ENCODE measurements at places on chromosomes 6 and 20. TPM values are rescaled to one million over a fixed set of nuclear protein-coding genes. Genes with fewer than 3 reads are reported as not detected.

GRCh38 chr6:7879980-7880717 lies 30.4 kb downstream of the TXNDC5 start:
- H3K36me3 ChIP-seq = peaks cover 53% of the 10 kb centered on the region
- no peak overlapping the region for H3K4me3 ChIP-seq
- no peak for DNase-seq
- no peak overlapping the region for H3K27ac ChIP-seq
- H3K27me3 ChIP-seq = no peaks in the 10 kb centered on the region

The ERMARD gene
- 45.4 TPM for total RNA-seq

The SS18L1 gene
- total RNA-seq = 9.0 TPM

DNA sequence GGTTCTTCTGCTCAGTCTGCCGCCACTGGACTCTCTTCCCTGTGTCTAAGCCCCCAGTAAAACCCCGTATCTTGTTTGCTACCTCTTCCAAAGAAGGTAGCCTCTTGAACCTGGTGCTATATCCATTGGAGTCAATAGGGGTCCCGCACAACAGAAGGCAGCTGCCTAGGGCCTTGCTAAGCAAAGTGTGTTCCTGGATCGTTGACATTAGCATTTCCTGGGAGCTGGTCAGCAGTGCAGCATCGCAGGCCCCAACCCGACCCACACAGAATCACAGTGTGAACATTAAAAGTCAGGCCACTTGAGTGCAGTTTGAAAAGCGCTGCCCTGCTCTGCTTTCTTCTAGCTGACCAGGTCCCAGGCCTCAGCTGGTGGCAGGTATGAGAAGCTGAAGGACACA lies 2.9 kb downstream of the ADA start:
- no peak overlapping the region for H3K27ac ChIP-seq
- H3K4me1 ChIP-seq = peaks cover 81% of the 10 kb centered on the region
- DNase-seq = no peak
- no peaks in the 10 kb centered on the region for H3K27me3 ChIP-seq

DNA sequence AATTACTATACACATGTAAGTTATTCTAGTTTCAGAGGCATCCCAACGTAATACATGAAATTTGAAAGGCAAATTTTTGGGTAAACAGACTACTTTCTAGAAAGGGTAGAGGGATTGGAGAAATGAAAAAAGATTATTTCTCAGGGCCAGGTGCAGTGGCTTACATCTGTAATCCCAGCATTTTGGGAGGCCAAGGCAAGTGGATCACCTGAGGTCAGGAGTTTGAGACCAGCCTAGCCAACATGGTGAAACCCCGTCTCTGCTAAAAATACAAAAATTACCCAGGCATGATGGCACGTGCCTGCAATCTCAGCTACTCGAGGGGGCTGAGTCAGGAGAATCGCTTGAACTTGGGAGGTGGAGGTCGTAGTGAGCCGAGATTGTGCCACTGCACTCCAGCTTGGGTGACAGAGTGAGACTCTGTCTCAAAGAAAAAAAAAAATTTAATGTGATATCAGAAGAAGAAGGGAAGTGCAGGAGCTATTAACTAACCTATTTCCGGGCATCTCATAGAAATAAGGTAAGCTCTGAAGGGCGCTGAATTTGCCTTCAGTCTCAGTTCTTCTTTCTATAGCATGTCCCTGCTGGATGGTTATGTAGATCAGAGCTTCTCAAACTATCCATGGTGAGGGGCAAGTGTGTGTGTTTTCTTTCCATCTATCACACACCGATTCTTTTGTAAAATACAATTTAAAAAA lies 100.3 kb upstream of the MTHFD1L start:
- no peaks in the 10 kb centered on the region for H3K27me3 ChIP-seq
- DNase-seq = no peak
- peaks cover 58% of the 10 kb centered on the region for H3K36me3 ChIP-seq
- H3K4me1 ChIP-seq = peaks cover 60% of the 10 kb centered on the region

- H3K36me3 ChIP-seq = no peaks in the 10 kb centered on the region
- no peaks in the 10 kb centered on the region for H3K4me1 ChIP-seq
- no peak overlapping the region for H3K4me3 ChIP-seq
These were observed 16.2 kb downstream of the SOBP start for GRCh38 chr6:107506145-107506544.

The TCFL5 gene
- 55.6 TPM for total RNA-seq

The RAD21L1 gene
- total RNA-seq = not detected

The RALGAPB gene
- 48.3 TPM for total RNA-seq

The POU5F1 gene
- total RNA-seq = 2.3 TPM

The SLC22A3 gene
- total RNA-seq = not detected

The PNPLA1 gene
- not detected for total RNA-seq

The RFX6 gene
- not detected for total RNA-seq

DNA sequence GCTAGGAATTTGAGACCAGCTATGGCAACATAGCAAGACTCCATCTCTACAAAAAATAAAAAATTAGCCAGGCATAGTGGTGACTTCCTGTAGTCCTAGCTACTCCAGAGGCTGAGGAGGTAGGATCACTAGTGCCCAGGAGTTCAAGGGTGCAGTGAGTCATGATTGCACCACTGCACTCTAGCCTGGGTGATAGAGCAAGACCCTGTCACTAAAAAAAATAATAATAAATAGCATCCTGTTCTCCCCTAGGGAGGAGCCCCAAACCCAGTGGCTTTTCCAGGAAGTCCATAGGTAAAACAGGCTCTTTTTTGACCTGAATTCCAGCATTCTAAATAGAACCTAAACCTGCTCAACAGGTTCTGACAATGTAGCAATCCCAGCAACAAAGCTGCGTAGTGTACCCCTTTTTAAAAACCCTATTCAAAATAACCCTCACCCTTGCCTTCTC lies 192.0 kb downstream of the ALDH8A1 start:
- DNase-seq = no peak
- H3K27me3 ChIP-seq = no peaks in the 10 kb centered on the region
- no peak overlapping the region for H3K4me3 ChIP-seq
- H3K4me1 ChIP-seq = no peaks in the 10 kb centered on the region

- no peak overlapping the region for H3K4me3 ChIP-seq
- no peaks in the 10 kb centered on the region for H3K4me1 ChIP-seq
- no peak for DNase-seq
- H3K27me3 ChIP-seq = no peaks in the 10 kb centered on the region
- H3K36me3 ChIP-seq = no peaks in the 10 kb centered on the region
- no peak overlapping the region for H3K27ac ChIP-seq
These were observed 258.7 kb downstream of the THBS2 start for GRCh38 chr6:168994956-168995355.

- H3K27me3 ChIP-seq = no peaks in the 10 kb centered on the region
- H3K36me3 ChIP-seq = peaks cover under 1% of the 10 kb centered on the region
- no peak for DNase-seq
- H3K4me3 ChIP-seq = no peak overlapping the region
- H3K27ac ChIP-seq = no peak overlapping the region
These were observed 11.7 kb downstream of the TRERF1 start for GRCh38 chr6:42440027-42440426.

- H3K4me1 ChIP-seq = no peaks in the 10 kb centered on the region
- H3K27ac ChIP-seq = no peak overlapping the region
- H3K4me3 ChIP-seq = no peak overlapping the region
- H3K27me3 ChIP-seq = peaks cover 4% of the 10 kb centered on the region
- H3K36me3 ChIP-seq = no peaks in the 10 kb centered on the region
- DNase-seq = no peak
These were observed 104.6 kb downstream of the LRFN2 start for GRCh38 chr6:40482532-40482931.

DNA sequence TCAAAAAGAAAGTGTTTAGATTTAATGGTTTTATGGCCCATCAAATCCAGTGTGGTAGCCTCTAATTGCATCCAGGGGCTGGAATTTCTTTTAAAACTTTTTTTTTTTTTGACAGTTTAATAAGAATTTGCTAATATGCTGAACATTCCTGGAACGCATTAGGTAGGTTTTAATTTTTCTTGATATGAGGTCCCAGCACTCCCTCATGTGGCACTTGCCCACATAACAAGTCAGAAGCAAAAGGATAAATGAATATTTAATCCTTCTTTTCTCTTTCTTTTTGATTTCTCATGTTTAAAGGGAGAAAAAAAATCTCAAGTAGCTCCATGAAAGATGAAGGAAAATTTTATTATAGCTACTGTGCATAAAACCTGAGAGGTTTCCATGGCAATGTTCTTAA lies 13.5 kb downstream of the HAO1 start:
- no peaks in the 10 kb centered on the region for H3K36me3 ChIP-seq
- no peak for DNase-seq
- peaks cover 3% of the 10 kb centered on the region for H3K27me3 ChIP-seq

GRCh38 chr20:52060794-52061714 lies 130.5 kb downstream of the ZFP64 start:
- DNase-seq = no peak
- H3K27ac ChIP-seq = no peak overlapping the region
- no peak overlapping the region for H3K4me3 ChIP-seq

DNA sequence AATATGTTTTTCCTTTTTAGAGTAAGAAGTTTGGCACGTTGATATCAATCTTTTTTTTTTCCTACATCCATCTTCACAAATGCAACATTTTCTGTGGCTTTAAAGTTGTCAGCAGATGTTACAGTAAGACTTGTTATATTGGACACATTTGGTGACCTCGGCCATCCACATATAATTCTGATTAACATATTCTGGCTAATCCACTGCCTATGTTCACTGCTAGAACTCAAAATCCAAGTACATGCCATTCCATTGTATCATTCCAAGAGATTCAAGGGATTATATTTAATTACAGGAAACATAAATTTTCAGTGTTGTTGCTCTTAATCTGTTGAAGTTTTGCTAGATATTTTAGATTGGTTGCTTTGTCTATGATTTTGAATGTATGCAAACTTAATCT lies 367.6 kb downstream of the TENT5A start:
- no peaks in the 10 kb centered on the region for H3K27me3 ChIP-seq
- DNase-seq = no peak
- H3K27ac ChIP-seq = no peak overlapping the region
- no peaks in the 10 kb centered on the region for H3K36me3 ChIP-seq

DNA sequence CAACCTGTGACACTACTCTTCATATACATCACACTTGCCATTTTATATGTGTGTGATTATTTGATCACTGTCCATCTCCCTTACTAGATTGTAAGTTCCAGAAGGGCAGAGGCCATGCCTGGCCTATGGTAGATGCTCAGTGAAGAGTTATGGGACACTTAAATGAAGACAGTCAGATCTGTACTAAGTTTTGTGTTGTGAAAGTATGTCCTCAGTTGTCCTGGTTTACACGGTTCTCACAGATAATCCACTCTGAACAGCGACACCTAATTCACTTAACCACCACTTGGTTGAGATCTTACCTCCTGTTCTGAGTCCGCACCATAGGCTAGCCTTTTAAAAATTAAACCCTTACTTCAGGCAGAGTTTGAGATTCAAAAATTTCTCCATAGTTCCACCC lies 434.1 kb upstream of the SOX4 start:
- peaks cover 2% of the 10 kb centered on the region for H3K36me3 ChIP-seq
- no peak overlapping the region for H3K27ac ChIP-seq
- no peak overlapping the region for H3K4me3 ChIP-seq
- DNase-seq = no peak

The SH3BGRL2 gene
- total RNA-seq = not detected

The CTCFL gene
- not detected for total RNA-seq

DNA sequence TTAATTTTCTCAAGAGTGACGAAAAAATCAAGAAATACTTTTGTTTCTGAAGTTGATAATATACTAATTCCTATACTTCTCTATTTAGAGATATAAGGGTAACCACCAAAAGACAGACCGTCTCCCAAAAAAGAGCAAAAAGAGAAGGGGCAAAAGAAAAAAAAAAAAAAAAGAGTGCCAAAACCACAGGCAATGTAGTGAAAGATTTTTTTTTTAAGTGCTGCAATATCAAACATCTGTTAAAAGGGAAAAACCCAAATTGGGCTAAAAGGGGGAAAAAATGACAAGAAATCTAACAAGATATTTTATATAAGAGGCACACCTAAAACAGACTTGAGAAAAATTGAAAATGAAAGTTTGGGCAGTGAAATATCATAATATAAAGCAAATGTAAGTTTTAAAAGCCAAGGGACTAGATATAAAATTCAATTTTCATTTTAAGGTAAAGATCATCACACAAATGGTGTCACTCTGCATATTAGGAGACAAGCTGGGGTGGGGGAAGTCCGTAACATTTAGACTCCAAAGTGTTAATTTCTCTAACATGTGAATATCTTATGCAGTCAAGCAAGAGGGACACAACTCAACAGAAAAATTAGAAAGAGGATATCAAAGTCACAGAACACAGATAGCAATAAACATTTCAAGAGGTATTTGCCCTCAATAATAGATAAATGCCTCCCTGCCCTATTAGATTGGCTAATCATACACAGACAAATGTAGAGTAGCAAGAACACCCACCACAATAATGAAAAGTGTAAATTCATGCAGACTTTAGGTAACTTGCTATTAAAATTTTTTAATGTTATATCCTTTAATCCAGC lies 9.1 kb downstream of the C6orf52 start:
- no peak overlapping the region for H3K4me3 ChIP-seq
- no peak for DNase-seq
- H3K27ac ChIP-seq = no peak overlapping the region

DNA sequence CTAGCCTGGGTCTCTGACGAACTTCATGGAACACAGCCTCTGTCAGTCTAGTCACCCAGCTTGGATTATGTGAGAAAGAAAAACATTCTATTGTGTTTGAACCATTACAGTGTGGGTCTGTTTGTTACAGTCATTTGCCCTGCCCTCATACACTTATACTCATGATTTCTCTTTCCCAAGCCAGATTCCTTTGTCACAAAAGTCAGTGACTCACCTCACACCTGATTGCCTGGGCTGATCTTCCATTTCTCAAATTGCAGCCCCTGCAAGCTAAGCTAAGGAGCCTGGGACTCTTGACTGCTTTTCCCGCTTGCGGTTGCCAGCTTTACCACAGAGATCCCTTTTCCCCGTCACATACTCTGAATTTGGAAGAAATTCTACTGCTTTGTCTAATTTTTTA lies 395.9 kb downstream of the SAMD5 start:
- no peaks in the 10 kb centered on the region for H3K36me3 ChIP-seq
- H3K4me3 ChIP-seq = no peak overlapping the region
- H3K27me3 ChIP-seq = no peaks in the 10 kb centered on the region

The C6orf52 gene
- total RNA-seq = 1.6 TPM

- peaks cover 18% of the 10 kb centered on the region for H3K27me3 ChIP-seq
- no peak overlapping the region for H3K4me3 ChIP-seq
- H3K27ac ChIP-seq = no peak overlapping the region
These were observed 60.1 kb upstream of the PHIP start for GRCh38 chr6:79138146-79138545.

DNA sequence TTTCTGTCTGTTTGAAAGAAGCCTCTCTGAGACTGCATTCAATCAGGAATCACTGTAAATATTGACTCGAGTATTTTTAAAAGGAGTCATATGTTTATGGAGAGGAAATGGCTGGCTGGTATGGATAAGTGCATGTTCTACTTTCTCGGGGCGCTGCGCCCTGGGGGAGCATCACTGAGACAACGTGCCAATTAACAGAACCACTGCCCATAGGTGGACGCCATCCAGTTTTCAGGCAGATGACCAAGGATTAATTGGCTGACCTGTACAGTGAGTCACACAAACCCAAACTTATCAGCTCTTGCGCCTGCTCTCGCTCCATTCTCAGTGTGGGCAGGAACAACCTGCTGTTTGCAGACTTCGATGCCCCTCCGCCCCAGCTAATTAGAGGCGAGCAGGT lies 571.2 kb downstream of the QKI start:
- no peaks in the 10 kb centered on the region for H3K36me3 ChIP-seq
- no peak for DNase-seq
- peaks cover 23% of the 10 kb centered on the region for H3K4me1 ChIP-seq

Measured in activated B cell treated with CpG ODN at 0.5 μM for 24 hours (primary cell).